ENCODE measurements at places on chromosomes 7 and 10. TPM values are rescaled to one million over a fixed set of nuclear protein-coding genes. Genes with fewer than 3 reads are reported as not detected.

The RNF32 gene
- not detected for total RNA-seq

The ADCK2 gene
- 11.8 TPM for total RNA-seq

The OR2A5 gene
- 3.6 TPM for total RNA-seq

The SPDYE9 gene
- total RNA-seq, result 1.7 TPM

The BICC1 gene
- 12.8 TPM for total RNA-seq

The FGL2 gene
- 45.5 TPM for total RNA-seq

The CC2D2B gene
- total RNA-seq, result 14.4 TPM

The PLEKHS1 gene
- 2.2 TPM for total RNA-seq

The ABCA13 gene
- 5.5 TPM for total RNA-seq

The RAB18 gene
- total RNA-seq, result 77.3 TPM

The CFAP70 gene
- 6.5 TPM for total RNA-seq

The ERCC6 gene
- 31.8 TPM for total RNA-seq

The PVRIG gene
- 0.48 TPM for total RNA-seq

The IFRD1 gene
- total RNA-seq, result 79.9 TPM

The NYAP1 gene
- 3.6 TPM for total RNA-seq

The SP8 gene
- 4.1 TPM for total RNA-seq

The TEX36 gene
- total RNA-seq, result not detected

The TMED4 gene
- 84.7 TPM for total RNA-seq

The CAMK2G gene
- total RNA-seq, result 56.1 TPM

The UCMA gene
- 3.9 TPM for total RNA-seq

The C10orf71 gene
- 3.6 TPM for total RNA-seq

The EBF3 gene
- 3.6 TPM for total RNA-seq

The LIPK gene
- 4.8 TPM for total RNA-seq

The ASB15 gene
- total RNA-seq, result 0.96 TPM

The CARD11 gene
- 3.9 TPM for total RNA-seq

The ANXA7 gene
- total RNA-seq, result 61.9 TPM

The RALA gene
- 7.5 TPM for total RNA-seq

The OR2A42 gene
- 0.48 TPM for total RNA-seq

The ZNF488 gene
- total RNA-seq, result 0.96 TPM

The CD36 gene
- total RNA-seq, result 34.4 TPM

The EN2 gene
- total RNA-seq, result 2.6 TPM

The TAS2R3 gene
- 10.6 TPM for total RNA-seq

The ANK3 gene
- total RNA-seq, result 79.4 TPM

The NRAP gene
- total RNA-seq, result not detected

The SLIT1 gene
- total RNA-seq, result 0.72 TPM

The LRRC4 gene
- 2.6 TPM for total RNA-seq

The H2BK1 gene
- not detected for total RNA-seq

The VAX1 gene
- total RNA-seq, result 0.96 TPM

The CYP2C19 gene
- 6.3 TPM for total RNA-seq

The TMEM229A gene
- total RNA-seq, result 0.48 TPM

The CCL24 gene
- not detected for total RNA-seq

The CRHR2 gene
- total RNA-seq, result 0.72 TPM

The NANOS1 gene
- 3.1 TPM for total RNA-seq

The FAM180A gene
- total RNA-seq, result 1.7 TPM

The PIK3AP1 gene
- 18.3 TPM for total RNA-seq

The ABLIM1 gene
- total RNA-seq, result 70.5 TPM

The DDC gene
- total RNA-seq, result 8.9 TPM

All from umbilical cord (tissue), 2 donors.